Heart left ventricle (tissue), 16 donors: ENCODE measurements at places on chromosomes 5 and 9. TPM values are rescaled to one million over a fixed set of nuclear protein-coding genes. Genes with fewer than 3 reads are reported as not detected.

The OR1J2 gene
- total RNA-seq: not detected

The RNF183 gene
- not detected for total RNA-seq

The WDR31 gene
- 13.6 TPM for total RNA-seq

The RLN2 gene
- not detected for total RNA-seq

The IL9 gene
- total RNA-seq: not detected

The PAPPA gene
- total RNA-seq: 8.5 TPM

The LCN2 gene
- total RNA-seq: not detected

The TEX48 gene
- total RNA-seq: not detected

The LURAP1L gene
- total RNA-seq: 3.2 TPM

The ANGPTL2 gene
- 73.3 TPM for total RNA-seq

The SH3RF2 gene
- 128 TPM for total RNA-seq

The PCDHB6 gene
- 1.1 TPM for total RNA-seq

The HAUS6 gene
- total RNA-seq: 5.7 TPM

The STPG3 gene
- total RNA-seq: 0.31 TPM

The NUP188 gene
- 22.7 TPM for total RNA-seq

The KCNMB1 gene
- 1.00 TPM for total RNA-seq

The DRD1 gene
- not detected for total RNA-seq

The TTLL11 gene
- 9.9 TPM for total RNA-seq

The STK32A gene
- 0.35 TPM for total RNA-seq

The PLAC8L1 gene
- not detected for total RNA-seq

The FBXW2 gene
- total RNA-seq: 43.3 TPM

The PCDHB3 gene
- 1.1 TPM for total RNA-seq

The TOMM5 gene
- total RNA-seq: 52.9 TPM

The MGAT1 gene
- 130 TPM for total RNA-seq

The MAMDC4 gene
- total RNA-seq: 2.9 TPM

The CNTNAP3B gene
- 9.4 TPM for total RNA-seq

The GABRA1 gene
- not detected for total RNA-seq

The RLN1 gene
- total RNA-seq: 0.40 TPM

The ANKRD31 gene
- 0.11 TPM for total RNA-seq

The SOX30 gene
- total RNA-seq: not detected

The TLR4 gene
- total RNA-seq: 9.2 TPM

The PTGR1 gene
- 31.0 TPM for total RNA-seq

The CRHBP gene
- 0.65 TPM for total RNA-seq

The TLX3 gene
- total RNA-seq: not detected

The LMX1B gene
- 0.23 TPM for total RNA-seq

The PCDHGB6 gene
- 5.6 TPM for total RNA-seq

The ANKDD1B gene
- total RNA-seq: not detected

The SPDL1 gene
- 5.0 TPM for total RNA-seq

The F2RL1 gene
- 6.6 TPM for total RNA-seq

The ARHGEF39 gene
- total RNA-seq: 0.25 TPM

The PRDM9 gene
- total RNA-seq: not detected
